ENCODE measurements at places on chromosomes 1 and 21. TPM values are rescaled to one million over a fixed set of nuclear protein-coding genes. Genes with fewer than 3 reads are reported as not detected.
A peak's percentile ranks its signal among the peaks of the same experiment; 100 is the strongest.

DNA sequence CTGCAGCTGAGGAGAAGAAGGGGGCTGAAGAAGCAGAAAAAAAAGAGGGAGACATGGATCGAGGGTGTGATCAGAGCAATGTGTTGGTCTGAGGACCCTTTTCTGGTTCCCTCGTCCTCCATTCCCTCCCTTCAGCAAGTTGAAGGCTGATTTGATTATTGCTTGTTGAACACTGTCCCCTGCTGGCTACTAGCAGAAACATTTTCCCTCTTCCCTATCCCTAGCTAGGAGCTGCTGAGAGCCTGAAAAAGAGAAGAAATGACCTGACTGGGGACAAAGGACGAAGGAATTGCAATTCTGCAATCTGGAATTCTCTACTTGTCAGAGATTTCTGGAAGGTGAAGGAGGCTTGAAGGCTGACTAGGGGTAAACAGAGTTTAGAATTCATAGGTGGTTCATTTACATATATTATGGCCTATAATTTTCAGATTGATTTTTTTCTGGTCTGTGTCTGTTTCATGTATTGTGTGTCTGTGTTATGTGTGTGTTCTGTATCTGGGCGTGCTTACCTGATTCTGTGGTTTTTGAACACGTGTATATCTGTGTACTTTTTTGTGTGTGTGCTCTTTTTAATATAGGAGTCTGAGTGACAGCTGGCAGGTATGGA is 9.8 kb downstream of the NHLH1 start:
- H3K27me3 ChIP-seq = no peaks in the 10 kb centered on the region
- H3K4me1 ChIP-seq = peaks cover 23% of the 10 kb centered on the region
- no peak overlapping the region for H3K27ac ChIP-seq

GRCh38 chr1:183710734-183711133 is 57.6 kb upstream of the APOBEC4 start:
- H3K4me1 ChIP-seq = peaks cover 23% of the 10 kb centered on the region
- H3K36me3 ChIP-seq = no peaks in the 10 kb centered on the region
- DNase-seq = no peak
- no peak overlapping the region for H3K27ac ChIP-seq
- no peaks in the 10 kb centered on the region for H3K27me3 ChIP-seq

- no peak for DNase-seq
- no peak overlapping the region for H3K4me3 ChIP-seq
- no peaks in the 10 kb centered on the region for H3K4me1 ChIP-seq
These were observed 453.1 kb upstream of the ZP4 start for GRCh38 chr1:238343852-238344251.

DNA sequence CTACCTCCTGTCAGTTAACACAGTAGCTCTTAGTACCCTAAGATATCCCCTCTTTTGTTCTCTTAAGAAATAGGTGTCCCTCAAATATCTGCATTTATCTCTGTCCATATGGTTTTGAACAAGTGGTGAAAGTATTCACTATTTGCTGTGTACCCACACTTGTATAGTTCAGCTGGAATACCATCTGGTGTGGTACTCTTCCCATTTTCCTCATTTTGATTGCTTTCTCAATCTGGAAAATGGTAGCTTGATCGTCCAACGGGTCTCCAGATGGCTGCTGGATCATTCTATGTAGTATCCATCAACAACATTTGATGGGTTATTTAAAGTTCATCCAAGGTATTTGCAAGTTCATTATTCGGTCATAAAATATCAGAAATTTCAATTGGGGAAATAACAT is 100.3 kb upstream of the DPYD start:
- H3K27ac ChIP-seq = no peak overlapping the region
- H3K27me3 ChIP-seq = no peaks in the 10 kb centered on the region
- no peaks in the 10 kb centered on the region for H3K36me3 ChIP-seq

DNA sequence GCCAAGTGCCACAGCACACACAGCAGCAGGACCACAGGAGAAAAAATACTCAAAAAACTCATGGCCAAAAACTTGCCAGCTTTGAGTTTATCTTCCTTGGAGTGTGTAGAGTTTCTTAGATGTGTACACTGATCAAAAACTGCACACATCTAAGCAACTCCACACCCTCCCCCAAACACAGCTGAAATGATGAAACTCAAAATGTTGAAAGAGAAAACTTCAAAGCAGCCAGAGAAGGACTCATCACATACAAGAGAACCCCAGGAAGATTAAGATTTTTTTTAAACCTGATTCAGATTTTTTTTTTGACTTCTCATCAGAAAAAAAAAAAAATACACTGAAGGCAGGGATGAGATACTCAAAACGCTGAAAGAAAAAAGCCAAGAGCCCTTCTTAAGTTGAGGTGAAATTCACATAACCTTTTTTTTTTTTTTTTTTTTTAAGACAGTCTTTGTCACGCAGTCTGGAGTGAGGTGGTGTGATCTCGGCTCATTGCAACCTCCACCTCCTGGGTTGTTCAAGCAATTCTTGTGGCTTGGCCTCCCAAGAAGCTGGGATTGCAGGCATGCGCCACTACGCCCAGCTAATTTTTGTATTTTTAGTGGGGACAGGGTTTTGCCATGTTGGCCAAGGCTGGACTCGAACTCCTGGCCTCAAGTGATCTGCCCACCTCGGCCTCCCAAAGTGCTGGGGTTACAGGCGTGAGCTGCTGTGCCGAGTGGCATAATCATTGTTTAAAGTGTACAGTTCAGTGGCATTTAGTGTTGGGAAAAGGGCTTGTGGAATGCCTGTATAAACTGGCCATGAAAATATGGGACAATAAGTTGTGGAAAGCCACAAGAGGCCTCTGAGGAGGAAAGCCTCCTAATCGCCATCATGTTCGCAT is 20.9 kb upstream of the PDXK start:
- peaks cover 6% of the 10 kb centered on the region for H3K36me3 ChIP-seq
- DNase-seq = peak; percentile 46
- 0 out of 2 replicates have a peak, but pooled peaks cover 6% of the 10 kb centered on the region for H3K4me1 ChIP-seq
- H3K4me3 ChIP-seq = no peak overlapping the region
- H3K27me3 ChIP-seq = no peaks in the 10 kb centered on the region

GRCh38 chr1:172390683-172391551 is 29.6 kb upstream of the C1orf105 start:
- H3K27me3 ChIP-seq = no peaks in the 10 kb centered on the region
- H3K4me3 ChIP-seq = peak overlapping the region; percentile 48
- H3K27ac ChIP-seq = peak overlapping the region; percentile 16

Gene ALPL
- total RNA-seq = not detected

- no peak overlapping the region for H3K4me3 ChIP-seq
- DNase-seq = no peak
- H3K4me1 ChIP-seq = no peaks in the 10 kb centered on the region
- no peaks in the 10 kb centered on the region for H3K27me3 ChIP-seq
These were observed 149.1 kb upstream of the L1TD1 start for GRCh38 chr1:62045574-62045973.

Gene SLC30A10
- total RNA-seq = not detected

Gene C1orf105
- total RNA-seq = not detected

Gene SERPINC1
- not detected for total RNA-seq

DNA sequence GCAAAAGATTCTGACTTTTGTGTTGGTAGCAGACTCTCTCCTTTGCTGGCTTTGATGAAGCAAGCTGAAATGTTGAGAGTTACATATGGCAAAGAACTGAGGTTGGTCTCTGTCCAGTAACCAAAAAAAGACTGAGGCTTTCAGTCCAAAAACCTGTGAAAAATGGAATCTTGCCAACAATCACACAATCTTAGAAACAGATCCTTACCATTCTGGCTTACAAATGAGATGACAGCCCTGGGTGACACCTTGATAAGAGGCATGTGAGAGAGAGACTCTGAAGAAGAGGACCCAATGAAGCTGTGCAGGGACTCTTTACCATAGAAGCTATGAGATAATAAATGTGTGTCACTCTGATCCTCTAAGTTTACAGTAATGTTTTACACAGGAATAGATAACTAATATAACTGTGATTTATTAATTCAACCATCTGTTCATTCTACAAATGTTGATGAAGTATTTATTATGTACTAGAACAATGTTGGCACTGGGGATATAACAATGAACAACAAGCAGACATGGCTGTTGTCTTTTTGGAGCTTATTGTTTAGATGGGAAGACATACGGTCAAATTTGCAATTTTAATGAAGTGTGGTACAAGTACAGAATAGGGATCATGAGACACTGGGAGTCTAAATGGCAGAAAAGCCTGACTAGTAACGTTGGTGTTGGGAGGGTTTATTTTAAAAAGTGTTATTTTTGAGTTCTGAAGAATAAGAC is 251.0 kb downstream of the OLFM3 start:
- H3K27ac ChIP-seq = no peak overlapping the region
- no peaks in the 10 kb centered on the region for H3K27me3 ChIP-seq
- H3K36me3 ChIP-seq = no peaks in the 10 kb centered on the region
- no peak overlapping the region for H3K4me3 ChIP-seq
- no peak for DNase-seq
- no peaks in the 10 kb centered on the region for H3K4me1 ChIP-seq

- peaks cover 27% of the 10 kb centered on the region for H3K4me1 ChIP-seq
- DNase-seq = peak; percentile 98
These were observed 121.2 kb downstream of the EPHB2 start for GRCh38 chr1:22831729-22832413.

GRCh38 chr1:231751415-231751814 is 124.8 kb downstream of the DISC1 start:
- no peaks in the 10 kb centered on the region for H3K36me3 ChIP-seq
- no peaks in the 10 kb centered on the region for H3K27me3 ChIP-seq
- no peak for DNase-seq

- no peaks in the 10 kb centered on the region for H3K27me3 ChIP-seq
- DNase-seq = peak; percentile 70
- H3K4me3 ChIP-seq = no peak overlapping the region
- no peaks in the 10 kb centered on the region for H3K36me3 ChIP-seq
These were observed 485.3 kb upstream of the PTBP2 start for GRCh38 chr1:96236156-96236739.

DNA sequence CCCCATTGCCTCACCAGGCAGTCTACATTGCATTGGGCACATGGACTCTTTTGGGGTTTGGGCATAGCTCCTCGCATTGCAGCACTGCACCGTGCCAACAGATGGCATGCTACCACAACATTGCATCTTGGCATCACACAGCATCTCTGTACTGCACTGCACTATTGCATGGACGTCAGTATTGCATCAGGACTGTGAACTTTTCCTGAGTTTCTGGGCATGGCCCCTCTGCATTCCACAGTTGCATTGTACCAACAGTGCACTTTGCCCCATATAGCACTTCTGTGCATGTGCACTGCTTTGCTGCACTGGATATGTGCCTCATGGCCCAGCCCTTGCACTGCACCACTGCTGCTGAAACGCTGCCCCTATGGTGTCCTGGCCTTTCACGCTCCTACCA is 9.6 kb downstream of the PTPRU start:
- DNase-seq = peak; percentile 39
- no peaks in the 10 kb centered on the region for H3K36me3 ChIP-seq
- no peak overlapping the region for H3K27ac ChIP-seq
- no peaks in the 10 kb centered on the region for H3K4me1 ChIP-seq

DNA sequence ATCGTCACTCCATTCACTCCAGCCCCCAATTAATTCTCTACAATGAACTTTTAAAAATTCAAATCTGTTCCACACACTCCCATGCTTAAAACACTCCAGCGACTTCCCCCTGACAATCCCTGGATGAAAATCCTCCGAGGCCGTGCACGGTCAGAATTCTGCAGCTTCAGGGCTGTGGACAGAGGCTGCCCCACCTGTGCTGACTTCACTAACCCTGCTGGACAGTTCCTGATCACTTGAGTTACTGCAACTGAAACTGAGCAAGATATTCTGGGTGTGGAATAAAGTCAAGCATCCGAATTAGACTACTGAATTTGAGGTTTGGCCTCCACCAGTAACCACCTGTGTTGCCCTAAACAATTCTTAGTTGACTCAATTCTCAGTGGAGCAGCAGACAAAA is 1.0 kb upstream of the JAK1 start:
- peak overlapping the region; percentile 97 for H3K4me3 ChIP-seq
- peak; percentile 56 for DNase-seq
- H3K4me1 ChIP-seq = peaks cover 8% of the 10 kb centered on the region
- no peaks in the 10 kb centered on the region for H3K27me3 ChIP-seq
- no peak overlapping the region for H3K27ac ChIP-seq

Gene LPGAT1
- total RNA-seq = 62.4 TPM

- no peaks in the 10 kb centered on the region for H3K27me3 ChIP-seq
- peak overlapping the region; percentile 81 for H3K27ac ChIP-seq
- DNase-seq = peak; percentile 96
- peaks cover 52% of the 10 kb centered on the region for H3K4me1 ChIP-seq
These were observed 3.0 kb upstream of the TUFT1 start for GRCh38 chr1:151537112-151537511.

Measured in GM23248 (cell line).